ENCODE measurements at places on chromosomes 13 and 19.

DNA sequence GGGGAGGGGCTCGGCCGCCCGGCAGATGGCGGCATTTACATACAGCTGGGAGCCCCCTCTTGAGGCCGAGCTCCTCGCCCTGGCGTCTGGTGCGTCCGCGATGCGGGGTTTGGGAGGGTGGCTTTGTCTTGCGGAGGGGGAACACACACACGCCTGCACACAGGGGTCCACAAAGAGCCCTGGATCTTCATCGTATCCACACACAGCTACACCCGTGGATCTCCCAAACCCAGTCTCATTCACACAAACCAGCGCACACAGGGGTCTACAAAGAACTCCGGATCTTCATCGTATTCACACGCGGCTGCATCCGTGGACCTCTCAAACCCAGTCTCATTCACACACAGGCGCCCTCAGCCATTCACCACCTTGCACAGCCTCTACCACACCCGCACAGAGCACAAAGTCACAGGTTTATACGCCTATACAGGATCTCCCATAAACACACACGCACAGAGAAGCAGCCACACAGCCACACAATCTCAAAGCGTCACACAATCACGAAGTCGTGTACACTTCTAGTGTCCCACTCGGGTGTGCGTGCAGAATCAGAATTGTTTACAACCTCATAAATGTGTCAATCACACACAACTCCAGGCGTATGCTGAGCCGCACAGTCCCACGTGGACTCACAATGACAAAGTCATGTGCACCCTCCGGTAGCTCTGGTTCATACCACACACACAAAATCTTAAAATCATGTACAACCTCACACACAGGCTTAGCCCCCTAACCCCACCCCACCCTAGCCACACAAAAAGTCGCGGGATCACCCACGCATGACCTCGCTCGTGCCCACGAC is 550 bp upstream of the DLL3 start:
- no peak for DNase-seq

DNA sequence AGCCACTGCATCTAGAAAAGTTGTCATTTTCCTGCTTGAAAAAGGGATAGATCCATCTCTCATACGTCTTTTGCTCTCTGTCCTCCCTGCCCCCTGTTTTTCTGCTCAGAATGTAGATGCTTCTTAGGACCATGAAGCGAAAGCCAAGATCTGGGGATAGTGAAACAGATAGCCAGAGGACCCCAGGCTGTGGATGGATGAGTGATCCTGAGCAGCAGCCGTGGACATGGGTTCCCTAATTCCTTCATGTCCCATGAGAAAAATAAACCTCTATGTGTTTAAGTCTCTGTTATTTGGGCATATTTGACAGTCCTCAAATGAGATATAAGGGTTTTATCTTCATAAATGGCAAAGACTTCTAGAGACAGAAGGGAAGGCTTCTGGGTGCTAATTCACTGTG is 12.2 kb upstream of the FFAR2 start:
- DNase-seq, result no peak

DNA sequence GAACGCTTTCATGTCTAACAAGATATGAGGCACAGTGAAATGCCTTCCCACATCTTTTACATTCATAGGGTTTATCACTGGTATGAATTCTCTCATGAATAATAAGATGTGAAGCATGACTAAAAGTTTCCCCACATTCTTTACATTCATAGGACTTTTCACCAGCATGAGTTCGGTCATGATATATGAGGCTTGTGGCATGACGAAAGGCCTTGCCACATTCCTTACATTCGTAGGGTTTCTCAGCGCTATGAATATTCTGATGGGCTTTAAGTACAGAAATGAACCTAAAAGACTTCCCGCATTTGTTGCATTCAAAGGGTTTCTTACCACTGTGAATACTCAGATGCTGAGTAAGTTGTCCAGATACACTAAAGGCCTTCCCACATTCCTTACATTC is 21.3 kb downstream of the ZNF607 start:
- DNase-seq, result no peak

- no peak for DNase-seq
Measured at GRCh38 chr19:1055886-1056620, 10.9 kb upstream of the ARHGAP45 start.

GRCh38 chr13:43293986-43294385 is 270.6 kb downstream of the DNAJC15 start:
- DNase-seq, result no peak

DNA sequence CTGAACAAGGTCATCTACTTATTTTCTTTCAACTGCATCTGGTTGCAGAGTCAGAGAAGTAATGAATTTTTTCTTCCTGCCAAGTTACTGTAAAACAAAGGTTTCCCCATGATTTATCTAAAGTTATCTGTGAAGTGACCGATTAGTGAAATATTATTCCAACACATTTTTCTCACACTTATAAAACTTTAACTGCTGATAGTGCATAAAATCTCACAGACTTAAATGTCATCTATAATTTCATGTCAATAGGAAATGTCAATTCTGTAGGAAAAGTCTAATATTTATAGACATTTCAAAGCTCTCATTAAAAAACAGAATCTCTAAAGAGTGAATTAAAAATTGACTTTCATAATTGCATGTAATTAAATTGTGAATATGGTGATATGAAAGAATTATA is 397.2 kb downstream of the SLITRK1 start:
- DNase-seq, result no peak

DNA sequence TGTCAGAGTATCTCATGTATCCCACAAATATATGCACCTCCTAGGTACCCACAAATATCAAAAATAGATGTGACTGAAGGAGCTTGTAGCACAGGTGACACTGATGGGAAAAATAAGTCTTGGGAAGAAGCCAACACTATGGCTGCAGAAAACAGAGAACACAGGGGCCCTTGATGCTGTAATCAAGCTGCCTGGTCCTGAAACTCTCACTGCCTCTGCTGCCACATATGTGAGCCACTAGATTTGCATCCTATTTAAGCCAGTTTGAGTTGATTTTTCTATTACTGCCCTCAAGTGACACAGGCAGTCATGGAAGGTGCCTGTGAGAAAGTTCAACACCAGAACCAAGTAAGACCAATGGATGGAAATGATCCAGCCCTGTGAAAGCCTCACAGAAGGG is 720.8 kb downstream of the UQCRFS1 start:
- DNase-seq, result no peak

DNA sequence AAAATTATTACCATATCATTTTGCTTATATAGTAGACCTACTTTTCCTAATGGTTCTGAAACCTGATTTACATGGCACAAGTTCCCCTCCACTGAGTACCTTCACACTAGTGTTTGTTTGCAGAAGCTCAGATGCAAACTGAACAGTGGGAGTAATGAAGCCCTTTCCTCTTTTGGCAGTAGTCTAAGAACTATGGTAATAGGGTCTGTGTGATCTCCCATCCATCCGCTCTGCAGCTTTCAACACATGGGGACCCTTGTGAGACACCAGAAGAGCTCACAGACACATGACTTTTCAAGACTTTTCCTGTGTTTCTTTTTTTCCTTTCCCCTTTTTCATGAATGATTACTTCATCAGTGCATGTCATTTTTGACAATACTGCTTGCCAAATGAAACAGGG is 336.0 kb downstream of the ATP8A2 start:
- no peak for DNase-seq

- DNase-seq, result no peak
Measured at GRCh38 chr19:24062190-24062589, 24.8 kb upstream of the ZNF254 start.

DNA sequence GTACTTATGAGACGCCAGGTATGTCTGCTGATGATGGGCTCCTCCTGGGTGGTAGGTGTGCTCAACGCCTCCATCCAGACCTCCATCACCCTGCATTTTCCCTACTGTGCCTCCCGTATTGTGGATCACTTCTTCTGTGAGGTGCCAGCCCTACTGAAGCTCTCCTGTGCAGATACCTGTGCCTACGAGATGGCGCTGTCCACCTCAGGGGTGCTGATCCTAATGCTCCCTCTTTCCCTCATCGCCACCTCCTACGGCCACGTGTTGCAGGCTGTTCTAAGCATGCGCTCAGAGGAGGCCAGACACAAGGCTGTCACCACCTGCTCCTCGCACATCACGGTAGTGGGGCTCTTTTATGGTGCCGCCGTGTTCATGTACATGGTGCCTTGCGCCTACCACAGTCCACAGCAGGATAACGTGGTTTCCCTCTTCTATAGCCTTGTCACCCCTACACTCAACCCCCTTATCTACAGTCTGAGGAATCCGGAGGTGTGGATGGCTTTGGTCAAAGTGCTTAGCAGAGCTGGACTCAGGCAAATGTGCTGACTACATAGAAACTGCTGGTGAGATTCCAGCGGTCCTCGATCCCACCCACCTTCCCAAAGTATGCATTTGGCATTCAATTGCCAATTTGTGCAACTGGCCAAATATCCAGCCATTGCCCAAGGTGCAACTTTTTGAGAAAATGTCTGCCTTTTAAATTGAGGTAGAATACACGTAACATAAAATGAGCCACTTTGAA is 10.2 kb downstream of the OR2Z1 start:
- DNase-seq, result no peak

GRCh38 chr13:107373551-107373950 is 805.6 kb upstream of the ARGLU1 start:
- DNase-seq, result no peak

GRCh38 chr13:27097691-27098090 is 73.9 kb downstream of the USP12 start:
- DNase-seq, result no peak

GRCh38 chr13:29737061-29737460 is 113.4 kb downstream of the UBL3 start:
- no peak for DNase-seq

DNA sequence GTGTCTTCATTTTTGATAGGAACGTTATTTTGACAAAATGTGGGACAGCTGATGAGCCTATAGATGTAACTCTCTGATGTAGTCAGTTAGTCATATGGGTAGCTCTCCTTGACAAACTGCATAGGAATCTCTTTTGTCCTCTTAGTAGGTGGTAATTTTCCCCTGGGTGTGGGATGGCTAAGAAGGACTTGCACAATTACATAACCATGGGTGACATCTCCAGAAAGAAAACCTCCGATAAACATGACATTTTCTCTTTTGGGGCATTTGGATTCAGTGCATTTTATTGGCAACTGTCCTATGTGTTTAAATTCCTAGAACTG is 41.8 kb downstream of the IGFL3 start:
- DNase-seq, result no peak

GRCh38 chr13:80870186-80870585 is 529.3 kb upstream of the SPRY2 start:
- no peak for DNase-seq

DNA sequence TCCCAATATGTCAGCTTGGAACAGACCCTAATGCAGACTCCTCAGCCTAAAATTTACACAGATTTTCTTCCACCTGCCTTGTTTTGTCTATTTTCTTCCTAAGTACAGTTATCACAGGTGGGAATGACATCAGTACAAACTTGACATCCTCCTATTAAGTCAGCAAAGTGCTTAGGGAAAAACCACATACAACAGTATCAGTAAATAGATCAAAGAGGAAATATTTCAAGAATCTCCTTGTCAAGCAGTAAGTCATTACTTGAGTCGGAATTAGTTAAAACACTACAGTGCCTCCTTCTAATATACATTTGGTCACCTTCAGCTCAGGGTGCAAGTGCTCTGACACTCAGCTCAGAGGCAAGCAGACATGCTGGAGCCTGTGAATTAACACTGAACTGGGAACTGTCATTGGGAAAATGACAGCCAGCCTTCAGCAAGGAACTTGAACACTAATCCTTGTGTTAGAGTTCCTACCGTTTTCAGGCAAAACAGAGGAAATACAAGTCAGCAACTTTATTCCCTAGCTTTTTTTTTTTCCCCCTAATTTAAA is 394.3 kb upstream of the HTR2A start:
- DNase-seq, result no peak

GRCh38 chr13:66323745-66324347 is 906.3 kb downstream of the PCDH9 start:
- DNase-seq, result no peak

DNA sequence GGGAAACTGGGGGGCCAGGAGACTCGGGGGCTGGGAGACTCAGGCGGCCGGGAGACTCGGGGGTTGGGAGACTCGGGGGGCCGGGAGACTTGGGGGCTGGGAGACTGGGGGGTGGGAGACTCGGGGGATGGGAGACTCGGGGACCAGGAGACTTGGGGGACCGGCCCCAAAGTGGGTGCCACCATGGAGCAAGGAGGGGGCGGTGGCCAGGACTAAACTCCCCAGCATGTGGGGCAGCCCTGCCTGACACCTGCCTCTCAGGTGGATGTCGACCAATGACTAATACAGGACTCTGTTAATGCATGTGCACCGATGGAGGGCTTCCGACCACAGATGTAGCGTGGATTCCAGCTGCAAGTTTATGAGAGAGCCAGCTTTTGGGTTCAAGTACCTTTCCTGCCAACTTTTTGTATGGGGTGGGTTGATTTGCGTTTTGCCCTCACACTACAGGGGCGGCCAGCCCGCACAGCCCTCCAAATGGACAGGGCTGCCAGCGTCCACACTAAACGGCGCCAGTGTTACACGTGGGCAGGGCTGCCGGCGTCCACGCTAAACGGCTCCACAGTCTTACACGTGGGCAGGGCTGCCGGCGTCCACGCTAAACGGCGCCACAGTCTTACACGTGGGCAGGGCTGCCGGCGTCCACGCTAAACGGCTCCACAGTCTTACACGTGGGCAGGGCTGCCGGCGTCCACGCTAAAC is 62.2 kb downstream of the RASA3 start:
- no peak for DNase-seq

DNA sequence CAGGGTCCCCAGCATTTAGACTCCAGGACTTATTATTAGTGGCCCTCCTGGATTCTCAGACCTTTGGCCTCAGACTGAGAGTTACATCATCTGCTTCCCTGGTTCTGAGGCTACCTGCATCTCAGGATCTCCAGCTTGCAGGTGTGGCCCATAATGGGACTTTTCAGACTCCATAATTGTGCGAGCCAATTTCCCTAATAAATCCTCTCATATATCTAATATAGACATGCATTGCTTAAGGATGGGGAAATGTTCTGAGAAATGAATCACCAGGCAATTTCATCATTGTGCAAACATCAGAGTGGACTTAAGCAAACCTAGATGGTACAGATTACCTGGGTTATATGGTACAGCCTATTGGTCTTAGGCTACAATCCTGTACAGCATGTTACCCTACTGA is 116.5 kb upstream of the FBXL3 start:
- DNase-seq, result no peak

DNA sequence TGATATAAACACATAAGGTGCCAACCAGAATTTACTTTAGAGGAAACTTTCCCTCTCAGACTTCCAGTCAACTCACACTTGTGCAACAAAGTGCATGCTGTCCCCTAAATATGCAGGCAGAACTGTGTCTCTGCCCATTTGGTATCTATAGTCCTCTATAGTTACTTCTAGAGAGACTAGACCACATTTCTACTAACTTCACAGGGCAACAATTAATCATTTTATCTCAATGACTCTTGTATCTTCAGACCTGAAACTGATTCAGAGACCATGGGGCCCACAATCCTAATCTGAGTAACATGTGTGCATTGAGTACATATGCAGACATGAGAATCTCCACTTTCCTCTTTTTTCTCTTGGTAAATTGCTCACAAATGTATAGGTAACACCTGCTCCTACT is 158.1 kb downstream of the ZNF486 start:
- no peak for DNase-seq

GRCh38 chr13:110646442-110647364 is 31.4 kb downstream of the NAXD start:
- DNase-seq, result no peak

- no peak for DNase-seq
Measured at GRCh38 chr13:44693156-44693764, 117.1 kb upstream of the TSC22D1 start.
